ENCODE measurements at places on chromosomes 6 and 20.

DNA sequence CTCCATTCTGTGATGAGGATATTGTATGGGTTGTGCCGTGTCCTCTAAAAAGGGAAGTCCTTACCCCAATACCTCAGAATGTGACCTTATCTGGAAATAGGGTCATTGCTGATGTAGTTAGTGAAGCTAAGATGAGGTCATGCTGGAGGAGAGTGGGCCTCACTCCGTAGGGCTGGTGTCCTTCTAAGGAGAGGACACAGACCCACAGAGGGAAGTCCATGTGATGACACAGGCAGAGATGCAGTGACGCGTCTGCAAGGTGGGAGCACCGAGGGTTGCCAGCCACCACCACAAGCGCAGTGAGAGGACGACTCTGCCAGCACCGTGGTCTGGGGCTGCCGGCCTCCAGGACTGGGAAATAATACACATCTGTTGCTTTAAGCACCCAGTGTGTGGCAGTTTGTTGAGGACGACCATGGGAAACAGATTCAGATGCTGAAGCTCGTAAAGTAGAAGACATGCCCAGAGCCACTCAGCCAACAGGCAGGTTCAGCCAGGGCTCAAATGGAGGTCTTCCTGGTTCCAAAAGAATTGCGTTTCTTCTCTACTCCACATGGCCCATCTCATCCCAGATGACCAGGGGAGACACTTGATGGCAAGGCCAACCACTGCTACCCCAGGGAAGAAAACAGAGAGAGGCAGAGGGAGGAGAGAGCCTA lies 59.2 kb upstream of the DUSP22 start:
- no peak for DNase-seq

DNA sequence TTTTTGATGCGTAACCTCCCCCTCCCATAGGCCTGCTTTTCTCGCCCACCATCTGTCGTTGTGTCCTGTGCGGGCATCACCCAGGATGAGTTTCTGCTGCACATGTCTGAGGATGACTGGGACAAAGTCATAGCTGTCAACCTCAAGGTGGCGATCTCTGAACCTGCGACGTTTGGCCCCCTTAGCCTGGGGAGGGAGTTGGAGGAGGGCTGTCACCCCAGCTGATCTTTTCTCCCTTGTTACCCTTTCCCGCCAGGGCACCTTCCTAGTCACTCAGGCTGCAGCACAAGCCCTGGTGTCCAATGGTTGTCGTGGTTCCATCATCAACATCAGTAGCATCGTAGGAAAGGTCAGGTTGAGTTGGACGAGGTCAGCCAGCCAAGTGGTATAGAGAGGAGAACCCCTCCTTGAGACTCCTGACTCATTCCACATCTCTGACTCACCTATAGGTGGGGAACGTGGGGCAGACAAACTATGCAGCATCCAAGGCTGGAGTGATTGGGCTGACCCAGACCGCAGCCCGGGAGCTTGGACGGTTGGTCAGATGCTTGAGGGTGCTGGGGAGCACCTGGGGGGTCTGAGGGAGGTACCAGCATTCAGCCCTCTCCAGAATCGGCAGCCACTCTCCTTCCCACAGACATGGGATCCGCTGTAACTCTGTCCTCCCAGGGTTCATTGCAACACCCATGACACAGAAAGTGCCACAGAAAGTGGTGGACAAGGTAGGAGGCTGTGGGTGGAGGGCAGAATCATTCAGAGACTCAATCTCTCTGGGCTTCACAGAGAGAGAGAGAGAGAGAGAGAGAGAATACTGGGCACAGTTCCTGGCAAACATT lies 954 bp downstream of the HSD17B8 start:
- peak; percentile 38 for DNase-seq

DNA sequence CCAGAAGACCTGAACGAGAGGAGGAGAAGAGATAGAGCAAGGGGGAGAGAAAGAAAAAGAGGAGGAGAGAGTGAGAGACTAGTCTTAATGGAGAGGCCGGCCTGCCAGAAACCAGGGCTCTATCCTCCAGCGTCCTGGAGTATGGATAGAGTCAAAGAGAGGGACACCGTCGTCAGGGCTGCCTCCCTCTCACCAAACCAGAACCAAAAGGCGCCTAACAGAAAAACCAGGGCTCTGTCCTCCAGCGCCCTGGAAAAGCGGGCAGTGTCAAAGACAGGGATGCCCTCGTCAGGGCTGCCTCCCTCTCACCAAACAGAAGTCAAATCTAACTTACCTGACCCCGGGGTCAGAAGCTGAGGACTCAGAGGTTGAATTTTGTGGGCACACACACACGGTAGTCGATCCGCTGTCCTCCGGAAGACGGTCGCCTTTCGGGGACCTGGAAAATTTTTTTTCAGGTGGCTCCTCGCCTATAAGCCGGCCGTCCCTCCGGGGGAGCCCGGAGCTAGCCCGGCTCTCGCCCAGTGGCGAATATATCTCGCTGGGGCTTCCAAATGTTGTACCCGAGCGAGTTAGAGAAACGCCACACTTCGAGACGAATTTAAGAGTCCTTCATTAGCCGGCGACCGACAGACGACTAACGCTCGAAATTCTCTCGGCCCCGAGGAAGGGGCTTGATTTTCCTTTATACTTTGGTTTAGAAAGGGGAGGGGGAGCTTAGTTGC lies 148.2 kb downstream of the TRIM27 start:
- no peak for DNase-seq

DNA sequence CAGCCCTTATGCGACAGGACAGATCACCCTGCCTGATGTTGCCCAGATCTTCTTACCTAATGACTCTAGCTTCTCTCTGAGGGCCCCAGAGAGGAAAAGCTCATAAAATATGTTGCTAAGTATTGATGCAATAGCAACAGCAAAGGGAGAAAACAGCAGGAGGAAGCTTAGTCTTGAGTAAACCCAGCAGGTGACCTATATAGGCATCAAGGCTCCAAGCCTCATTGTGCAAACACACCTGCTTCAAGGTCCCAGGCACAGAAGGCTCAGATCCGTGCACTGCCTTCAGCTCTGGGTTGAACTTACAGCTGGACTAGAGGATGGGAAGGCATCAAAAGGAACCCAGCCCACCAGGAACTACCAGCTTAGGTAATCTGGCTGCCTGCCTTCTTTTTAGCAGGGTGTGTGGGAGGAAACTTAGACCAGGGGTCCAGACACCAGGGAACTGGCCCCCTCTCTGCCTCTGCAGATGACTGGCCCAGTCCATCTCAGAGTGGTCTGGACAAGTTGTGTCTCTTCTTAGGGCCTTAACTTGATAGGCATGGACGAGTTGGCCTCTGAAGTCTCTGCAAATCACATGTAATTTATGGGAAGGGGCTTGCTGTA lies 34.4 kb downstream of the TGM3 start:
- DNase-seq, result no peak

DNA sequence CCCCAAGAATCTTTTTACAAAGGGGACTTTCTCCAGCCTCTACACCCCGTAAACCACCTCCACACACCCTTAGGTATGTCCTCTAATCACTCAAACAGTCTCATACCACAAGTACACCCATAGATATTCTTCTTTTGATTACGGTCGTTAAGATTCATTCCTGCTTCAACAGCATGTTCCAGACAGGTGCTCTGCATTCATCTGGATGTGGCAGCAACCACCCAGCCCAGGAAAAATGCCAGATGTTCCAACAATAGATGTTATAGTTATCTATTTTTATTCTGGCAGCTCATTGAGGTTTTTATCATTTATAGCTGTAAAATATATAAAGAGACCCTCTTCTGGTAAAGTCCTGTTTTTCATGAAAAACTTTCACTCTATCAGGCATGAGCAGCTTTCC lies 60.7 kb downstream of the SIM1 start:
- no peak for DNase-seq

- DNase-seq, result no peak
Measured at GRCh38 chr6:71619836-71620235, 266.5 kb upstream of the RIMS1 start.

- peak; percentile 76 for DNase-seq
Measured at GRCh38 chr6:42050297-42051267, at the start of gene TAF8. TAF8 (plus strand) TSS chr6:42050524; CDS start chr6:42050542, 18 bp downstream.

GRCh38 chr20:1841554-1842140 lies 53.6 kb upstream of the SIRPA start:
- DNase-seq, result no peak

DNA sequence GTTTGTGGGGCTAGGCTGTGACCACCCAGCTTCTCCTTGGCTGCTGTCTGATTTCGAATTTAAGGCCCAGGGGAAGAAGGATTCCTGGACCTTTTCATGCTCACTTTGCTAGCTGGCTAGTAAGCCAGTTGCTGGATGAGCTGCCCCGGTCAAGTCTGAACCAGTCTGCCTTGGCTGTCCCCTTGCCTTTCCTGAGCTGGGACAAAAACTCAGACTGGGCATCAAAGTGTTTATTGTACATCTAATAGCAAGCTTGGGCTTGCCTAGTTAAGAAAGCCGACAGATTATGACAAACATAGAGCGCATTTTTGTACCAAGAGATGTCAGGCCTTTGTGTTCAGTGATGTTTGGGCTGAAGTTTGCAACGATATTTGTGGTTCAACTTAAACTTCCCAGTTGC lies 750 bp upstream of the PAK5 start:
- no peak for DNase-seq

GRCh38 chr6:142030115-142030619 lies 102.6 kb upstream of the GJE1 start:
- no peak for DNase-seq

- DNase-seq, result no peak
Measured at GRCh38 chr6:130018744-130019325, 454 bp downstream of the L3MBTL3 start.

GRCh38 chr6:135901774-135902524 lies 50.4 kb downstream of the PDE7B start:
- DNase-seq, result no peak

DNA sequence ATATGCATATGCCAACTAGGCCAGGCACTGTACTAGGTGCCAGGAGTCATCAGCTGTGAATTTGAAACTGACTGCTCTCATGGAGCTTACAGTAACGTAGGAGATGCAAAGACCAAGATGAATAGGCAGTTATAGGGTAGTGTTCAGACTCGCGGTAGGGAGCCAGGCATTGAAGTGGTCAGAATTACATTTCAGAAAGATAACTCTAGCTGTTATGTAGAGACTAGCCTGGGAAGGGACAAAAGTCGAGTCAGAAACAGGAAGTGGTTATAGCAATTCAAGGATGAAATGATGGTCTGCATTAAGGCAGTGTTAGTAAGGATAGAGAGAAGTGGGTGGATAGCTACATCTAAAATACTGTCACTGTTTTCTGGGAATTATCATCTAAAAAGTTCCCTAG lies 56.6 kb downstream of the PCMT1 start:
- no peak for DNase-seq

DNA sequence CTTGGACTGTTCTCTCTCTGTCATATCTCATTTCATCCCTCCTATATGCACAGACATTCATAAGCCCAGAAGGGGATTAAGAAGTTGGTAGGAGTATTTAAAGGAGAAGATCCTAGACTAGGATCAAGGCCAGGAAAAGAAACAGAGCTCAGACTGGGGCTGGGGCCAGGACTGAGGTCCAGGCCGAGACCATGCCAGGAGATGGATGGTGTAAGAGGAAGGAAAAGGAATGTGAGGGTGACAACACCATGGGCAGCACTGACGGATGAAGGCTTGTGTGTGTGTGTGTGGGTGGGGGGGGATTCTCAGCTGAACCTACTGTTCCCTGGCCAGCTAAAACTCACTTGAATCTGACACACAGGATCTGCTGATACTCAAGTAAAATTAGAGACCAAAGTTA lies 182.1 kb downstream of the KIF6 start:
- DNase-seq, result no peak

DNA sequence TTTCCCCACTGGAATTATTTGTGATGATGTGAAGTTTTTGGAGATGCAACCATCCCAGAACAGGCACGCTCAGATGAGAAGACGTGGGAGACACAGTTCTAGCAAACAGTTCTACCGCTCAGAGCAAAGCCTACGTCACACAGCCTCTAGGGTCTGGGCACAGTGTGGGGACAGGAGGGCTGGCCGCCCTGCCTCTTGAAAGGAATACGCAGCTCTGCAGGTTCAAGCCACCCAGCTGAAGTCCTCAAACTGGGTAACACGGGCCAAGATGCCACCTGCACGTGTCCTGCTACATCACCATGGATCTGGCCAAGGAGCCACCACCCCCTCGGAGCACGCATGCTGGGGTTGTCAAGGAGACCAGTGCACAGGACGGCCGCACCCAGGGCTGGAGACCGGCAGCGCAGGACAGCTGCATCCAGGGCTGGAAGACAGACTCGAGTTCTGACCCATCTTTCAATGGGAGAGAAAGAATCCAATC lies 75.0 kb downstream of the NOL4L start:
- no peak for DNase-seq

GRCh38 chr6:50655848-50656453 lies 57.4 kb upstream of the TFAP2D start:
- DNase-seq, result no peak

DNA sequence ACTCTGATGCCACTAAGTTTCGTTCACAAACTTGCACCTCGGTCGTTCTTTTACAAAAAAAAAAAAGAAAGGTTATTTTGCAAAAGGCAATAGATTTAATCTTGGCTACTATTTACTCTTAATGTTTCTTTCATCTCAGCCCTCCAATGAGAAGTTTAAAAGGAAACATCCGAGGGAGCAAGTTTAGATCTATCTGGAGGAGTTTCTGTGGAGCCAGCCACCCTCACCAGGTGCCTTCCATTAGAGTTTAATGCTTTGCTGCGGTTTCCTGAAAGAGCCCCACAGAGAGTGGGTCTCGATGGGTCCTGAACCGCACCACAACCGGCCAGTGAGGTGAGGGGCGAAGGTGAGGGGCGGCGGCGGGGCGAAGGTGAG lies 632 bp downstream of the PRKN start:
- DNase-seq, result no peak

DNA sequence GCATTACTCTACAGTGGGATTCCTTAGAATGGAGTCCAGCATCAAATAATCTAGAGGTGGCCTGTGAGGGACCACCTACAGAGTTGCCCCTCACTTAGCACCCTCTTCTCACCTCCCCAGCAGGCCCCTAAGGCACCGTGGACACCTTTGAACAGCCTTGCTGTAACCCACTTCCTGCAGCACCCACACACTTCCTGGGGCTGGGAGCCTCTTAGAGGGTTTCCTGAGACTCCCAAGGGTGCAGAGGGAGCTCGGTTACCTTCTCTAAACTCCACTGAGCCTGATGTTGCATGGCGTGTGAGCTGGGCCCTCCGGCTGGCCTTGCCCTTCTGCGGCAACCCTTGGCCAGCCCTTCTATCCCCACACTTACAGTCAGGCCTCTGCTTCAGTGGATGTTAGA lies 7.3 kb upstream of the SIRPG start:
- DNase-seq, result no peak

GRCh38 chr20:44137266-44137801 lies 49.7 kb downstream of the JPH2 start:
- no peak for DNase-seq

GRCh38 chr6:141451181-141451510 lies 681.6 kb upstream of the GJE1 start:
- no peak for DNase-seq

DNA sequence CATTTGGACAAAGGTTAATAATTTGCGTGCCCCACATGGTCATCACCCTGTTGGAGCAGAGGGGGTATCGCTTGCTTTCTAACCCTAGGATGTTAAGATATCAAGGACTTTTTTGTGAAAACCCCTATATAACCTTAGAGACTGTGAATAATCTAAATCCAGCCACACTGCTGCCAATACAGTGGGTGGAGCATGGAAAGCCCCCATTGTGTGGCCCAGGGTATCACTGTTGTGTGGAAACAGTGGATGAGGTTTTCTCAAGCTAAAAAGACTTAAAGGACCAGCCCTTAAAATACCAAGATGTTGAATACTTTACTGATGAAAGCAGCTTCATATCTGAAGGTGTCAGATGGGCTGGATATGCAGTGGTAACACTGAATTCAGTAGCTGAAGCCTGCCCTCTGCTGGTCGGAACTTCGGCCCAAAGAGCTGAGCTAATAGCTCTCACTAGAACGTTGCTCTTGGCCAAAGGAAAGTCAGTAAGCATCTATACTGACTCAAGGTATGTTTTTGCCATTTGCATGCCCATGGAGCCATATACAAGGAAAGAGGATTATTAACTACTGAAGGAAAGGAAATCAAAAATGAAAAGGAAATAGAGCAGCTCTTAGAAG lies 695.2 kb downstream of the PHF3 start:
- DNase-seq, result no peak
